ENCODE measurements at places on chromosomes 11 and 22.

- no peak for DNase-seq
These were observed 18.1 kb downstream of the SLC6A5 start for GRCh38 chr11:20617346-20618005.

DNA sequence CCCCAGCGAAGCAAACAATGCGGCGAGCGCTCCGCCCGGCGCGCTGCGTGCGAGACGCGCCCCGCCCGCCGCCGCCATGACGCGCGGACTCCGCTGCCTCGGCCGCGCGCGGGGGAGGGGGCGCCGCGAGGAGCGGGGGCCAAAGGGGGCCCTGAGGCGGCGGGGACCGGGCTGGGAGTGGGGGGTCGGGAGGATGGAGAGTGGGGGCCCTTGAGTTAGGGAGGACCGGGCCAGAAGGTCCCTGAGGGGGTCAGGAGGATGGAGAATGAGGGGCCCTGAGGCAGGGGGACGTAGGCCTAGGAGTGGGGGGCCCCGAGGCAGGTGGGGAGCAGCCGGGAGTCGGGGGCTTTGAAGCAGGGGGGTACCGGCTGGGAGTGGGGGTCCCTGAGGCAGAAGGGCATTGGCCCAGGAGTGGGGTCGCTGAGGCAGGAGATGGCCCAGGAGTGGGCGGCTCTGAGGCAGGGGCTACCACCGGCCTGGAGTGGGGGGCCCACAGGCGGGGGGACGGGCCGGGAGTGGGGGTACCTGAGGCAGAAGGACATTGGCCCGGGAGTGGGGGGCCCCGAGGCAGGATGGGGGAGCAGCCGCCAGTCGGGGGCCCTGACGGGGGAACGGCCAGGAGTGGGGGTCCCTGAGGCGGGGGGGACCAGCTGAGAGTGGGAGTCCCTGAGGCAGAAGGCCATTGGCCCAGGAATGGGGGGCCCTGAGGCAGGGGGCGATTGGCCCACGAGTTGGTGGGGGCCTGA, at the start of gene BRD1:
BRD1 (minus strand) TSS at position 21 of the 746 bp plus-strand sequence. CDS start 3,556 bp downstream, outside the sequence.
- peak; percentile 53 for DNase-seq

DNA sequence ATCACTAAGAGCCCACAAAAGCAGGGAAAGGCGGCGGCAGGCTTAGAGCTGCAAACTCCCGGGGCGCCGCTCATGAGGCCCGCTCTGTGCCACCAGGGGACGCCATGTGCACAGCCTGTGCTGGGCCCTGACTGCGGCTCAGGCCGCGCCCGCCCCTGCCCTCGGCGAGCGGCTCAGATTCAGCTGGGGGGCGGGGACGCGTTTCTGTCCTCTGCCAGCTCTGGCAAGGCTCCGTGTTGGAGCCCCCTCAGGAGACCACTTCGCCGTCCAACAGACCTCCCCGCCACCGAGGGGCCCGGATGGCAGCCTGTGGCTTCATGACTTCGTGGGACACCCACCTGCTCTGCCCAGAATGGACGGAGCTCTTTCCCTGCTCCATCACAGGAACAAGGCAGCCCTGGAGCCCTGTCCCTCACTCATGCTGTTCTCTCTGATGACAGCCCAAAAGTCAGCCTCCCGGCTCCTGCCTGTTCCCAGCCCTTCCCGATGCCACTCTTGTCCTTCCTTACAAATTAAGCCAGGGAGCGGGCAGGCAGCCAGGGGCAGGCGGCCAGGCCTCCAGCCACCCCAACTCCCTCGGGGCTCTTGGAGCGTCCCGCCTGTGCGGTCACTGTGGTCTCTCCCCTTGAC, 69.1 kb downstream of the NAT10 start:
- peak; percentile 80 for DNase-seq

- DNase-seq = peak; percentile 61
These were observed 2.3 kb downstream of the ADORA2A start for GRCh38 chr22:24429411-24430365.

DNA sequence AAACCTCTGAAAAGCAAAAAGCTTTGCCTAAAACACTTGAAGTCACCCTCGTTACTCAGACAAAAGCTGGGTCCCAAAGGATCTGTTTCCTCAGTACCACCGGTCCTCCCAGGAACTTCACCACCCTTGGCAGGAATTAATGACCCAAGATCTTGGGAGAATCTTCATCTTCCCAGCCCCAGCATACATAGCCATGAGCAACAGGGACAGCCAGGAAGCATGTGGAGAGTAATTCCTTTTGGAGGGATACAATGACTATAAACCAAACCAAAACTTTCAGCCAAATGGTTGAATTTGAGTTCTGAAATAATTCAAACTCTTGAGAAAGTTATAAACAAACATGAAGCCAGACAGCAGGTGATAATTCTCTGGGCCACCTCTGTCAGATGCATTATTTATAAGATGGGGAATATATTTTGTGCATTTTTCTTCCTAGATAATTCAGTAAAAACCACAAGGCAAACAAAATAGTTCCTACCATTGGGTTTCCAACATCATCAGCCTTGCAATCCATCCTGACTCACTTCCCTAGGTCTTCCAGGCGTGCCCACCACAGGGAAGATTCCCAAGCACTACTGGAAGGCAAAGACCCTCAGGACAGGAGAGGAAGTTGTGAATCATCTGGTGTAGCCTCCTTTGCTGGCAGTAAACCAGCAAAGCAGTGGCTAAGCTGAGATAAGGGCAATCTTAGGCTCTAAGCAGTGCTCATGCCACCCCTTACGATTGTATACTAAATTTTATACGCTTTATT, 71.7 kb upstream of the DRD2 start:
- DNase-seq = no peak

DNA sequence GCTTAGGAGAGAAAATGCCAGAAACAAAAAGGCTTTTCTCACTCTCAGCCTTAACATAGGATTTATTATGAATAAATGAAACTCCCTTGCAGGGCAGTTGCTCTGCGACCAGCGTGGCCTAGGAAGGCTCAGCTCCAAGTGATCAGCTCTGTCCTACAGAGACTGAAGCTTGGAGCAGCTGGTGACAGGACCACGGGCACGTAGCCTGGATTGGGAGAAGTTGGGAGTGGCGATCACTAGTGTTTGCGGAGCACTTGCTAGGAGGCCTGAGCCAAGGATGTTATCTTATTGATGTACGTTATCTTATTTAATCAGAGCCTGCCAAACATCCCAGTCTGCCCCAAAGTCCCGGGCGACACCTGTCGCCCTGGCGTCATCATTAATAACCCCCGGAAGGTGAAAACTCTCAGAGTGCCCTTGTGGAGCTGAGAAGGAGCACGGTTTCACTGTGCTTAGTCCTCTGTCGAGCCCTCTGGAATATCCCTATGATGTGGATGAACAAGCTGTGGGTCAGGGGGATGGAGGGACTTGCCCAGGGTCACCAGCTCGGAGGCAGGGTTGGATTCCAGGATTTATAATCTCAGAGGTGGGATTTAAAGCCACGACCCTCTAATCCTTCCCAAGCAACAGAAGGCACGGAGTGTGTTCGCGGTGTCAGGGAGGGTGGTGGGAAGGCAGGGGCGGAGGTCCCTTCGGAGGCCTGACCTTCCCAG, 40.8 kb upstream of the SMIM38 start:
- no peak for DNase-seq

DNA sequence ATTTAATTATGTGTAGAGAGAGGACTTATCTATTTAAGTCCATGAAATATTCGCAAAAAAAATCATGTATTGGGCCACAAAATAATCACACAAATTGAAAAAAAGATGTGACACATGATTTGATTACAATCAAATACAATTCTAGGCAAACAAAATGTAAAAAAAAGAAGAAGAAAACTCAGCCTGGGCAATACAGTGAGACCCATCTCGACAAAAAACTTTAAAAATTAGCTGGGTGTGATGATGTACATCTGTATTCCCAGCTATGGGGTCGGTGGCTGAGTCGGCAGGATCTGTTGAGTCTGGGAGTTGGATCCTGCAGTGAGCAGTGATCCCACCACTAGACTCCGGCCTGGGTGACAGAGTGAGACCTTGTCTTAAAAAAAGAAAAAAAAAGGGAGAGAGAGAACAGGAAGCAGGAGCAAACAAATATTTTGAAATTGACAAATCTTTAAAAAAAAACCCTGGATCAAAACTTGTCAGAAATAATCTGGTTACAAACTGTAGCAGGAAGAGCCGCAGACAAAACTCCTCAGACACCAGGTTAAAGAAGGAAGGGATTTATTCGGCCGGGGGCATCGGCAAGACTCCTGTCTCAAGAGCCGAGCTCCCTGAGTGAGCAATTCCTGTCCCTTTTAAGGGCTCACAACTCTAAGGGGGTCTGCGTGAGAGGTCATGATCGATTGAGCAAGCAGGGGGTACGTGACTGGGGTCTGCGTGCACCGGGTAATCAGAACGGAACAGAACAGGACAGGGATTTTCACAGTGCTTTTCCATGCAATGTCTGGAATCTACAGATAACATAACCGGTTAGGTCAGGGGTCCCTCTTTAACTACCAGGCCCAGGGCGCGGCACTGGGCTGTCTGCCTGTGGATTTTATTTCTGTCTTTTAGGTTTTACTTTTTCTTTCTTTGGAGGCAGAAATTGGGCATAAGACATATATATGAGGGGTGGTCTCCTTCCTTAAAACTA, 3.3 kb upstream of the TYMP start:
- no peak for DNase-seq

DNA sequence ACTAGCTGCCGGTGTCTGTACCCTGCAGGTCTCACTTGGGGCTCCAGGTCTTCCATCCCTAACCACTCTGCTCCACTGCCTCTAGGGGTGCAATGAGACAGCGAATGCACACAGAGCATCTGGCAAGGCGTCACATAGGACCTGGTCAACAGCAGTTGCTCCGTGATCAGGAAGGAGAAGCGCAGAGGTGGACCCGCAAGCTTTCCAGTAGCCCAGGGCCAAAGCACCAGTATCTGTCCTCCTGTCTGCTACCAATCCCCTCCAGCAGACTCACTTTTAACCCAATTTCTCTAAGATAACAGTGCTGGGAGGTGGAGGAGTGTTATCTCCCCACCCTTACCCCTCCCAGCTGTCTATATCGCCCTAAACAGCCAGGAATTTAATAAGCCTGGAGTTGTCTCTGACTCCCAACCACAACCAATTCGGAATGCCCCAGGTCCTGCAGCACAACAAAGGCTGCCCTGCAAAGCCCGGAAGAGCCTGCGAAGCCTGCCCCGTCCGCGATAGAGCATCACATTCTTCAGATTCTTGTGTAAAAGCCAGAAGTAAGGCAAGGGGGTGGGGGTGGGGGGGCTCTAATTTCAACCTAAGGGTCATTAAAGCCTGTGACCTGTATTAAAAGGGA, 19.3 kb downstream of the MYH9 start:
- DNase-seq = no peak

All from stimulated activated CD8-positive, alpha-beta memory T cell treated with anti-CD3 and anti-CD28 coated beads, Interleukin-2, amount 100 ng/mL, for 48 hours (primary cell).